ENCODE measurements at places on chromosomes 1 and 21.

DNA sequence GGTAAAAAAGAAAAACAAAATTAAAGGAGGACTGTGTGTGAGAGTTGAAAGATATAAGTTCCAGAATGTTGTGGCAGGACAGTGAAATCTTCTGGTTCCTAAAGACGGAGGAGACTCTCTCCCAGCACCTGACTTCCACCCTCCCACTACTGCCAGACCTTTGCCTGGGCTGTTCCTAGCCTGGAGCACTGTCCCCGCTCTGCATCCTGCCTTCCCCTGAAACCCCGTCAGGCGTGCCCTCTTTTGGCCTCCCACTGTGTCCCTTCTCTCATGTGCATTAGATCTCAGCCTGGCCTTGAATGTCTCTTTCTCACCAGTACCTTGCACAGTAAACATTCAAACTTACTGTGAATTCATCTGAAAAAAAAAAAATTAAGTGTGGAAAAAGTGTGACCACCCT lies 74.1 kb downstream of the VPS26C start:
- DNase-seq, result no peak

DNA sequence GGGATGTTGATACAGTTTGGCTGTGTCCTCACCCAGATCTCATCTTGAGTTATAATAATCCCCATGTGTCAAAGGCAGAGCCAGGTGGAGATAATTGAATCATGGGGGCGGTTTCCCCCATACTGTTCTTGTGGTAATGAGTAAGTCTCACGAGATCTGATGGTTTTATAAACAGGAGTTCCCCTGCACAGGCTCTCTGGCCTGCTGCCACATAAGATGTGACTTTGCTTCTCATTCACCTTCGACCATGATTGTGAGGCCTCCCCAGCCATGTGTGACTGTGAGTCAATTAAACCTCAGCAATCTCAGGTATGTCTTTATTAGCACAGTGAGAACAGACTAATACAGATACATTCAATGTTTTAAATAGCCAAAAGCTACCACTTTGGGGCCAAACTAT lies 41.1 kb downstream of the SLC35F3 start:
- DNase-seq, result no peak

- DNase-seq, result no peak
Observed at GRCh38 chr1:8026976-8027747, 1.1 kb upstream of the ERRFI1 start.

GRCh38 chr1:184388319-184388889 lies 1.6 kb downstream of the C1orf21 start:
- DNase-seq, result no peak

DNA sequence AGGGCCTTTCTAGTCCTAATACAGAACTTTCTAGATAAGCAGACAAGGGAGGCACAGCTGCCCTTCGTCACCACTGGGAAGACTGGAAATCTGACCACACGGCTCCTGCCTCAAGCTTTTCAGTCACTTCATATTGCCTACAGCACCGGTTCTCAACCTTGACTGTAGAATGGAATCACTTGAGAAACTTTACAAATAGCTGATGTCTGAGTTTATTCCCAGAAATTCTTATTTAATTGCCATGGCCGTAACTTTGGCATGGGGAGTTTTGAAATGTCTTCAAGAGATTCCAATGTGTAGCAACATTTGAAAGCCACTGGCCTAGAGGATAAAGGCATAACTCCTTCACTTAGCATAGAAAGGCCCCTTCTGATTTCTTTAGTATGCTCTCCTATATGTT lies 42.4 kb upstream of the STMN1 start:
- no peak for DNase-seq

GRCh38 chr1:27522432-27523336 lies 32.7 kb upstream of the WASF2 start:
- DNase-seq, result peak; percentile 90

DNA sequence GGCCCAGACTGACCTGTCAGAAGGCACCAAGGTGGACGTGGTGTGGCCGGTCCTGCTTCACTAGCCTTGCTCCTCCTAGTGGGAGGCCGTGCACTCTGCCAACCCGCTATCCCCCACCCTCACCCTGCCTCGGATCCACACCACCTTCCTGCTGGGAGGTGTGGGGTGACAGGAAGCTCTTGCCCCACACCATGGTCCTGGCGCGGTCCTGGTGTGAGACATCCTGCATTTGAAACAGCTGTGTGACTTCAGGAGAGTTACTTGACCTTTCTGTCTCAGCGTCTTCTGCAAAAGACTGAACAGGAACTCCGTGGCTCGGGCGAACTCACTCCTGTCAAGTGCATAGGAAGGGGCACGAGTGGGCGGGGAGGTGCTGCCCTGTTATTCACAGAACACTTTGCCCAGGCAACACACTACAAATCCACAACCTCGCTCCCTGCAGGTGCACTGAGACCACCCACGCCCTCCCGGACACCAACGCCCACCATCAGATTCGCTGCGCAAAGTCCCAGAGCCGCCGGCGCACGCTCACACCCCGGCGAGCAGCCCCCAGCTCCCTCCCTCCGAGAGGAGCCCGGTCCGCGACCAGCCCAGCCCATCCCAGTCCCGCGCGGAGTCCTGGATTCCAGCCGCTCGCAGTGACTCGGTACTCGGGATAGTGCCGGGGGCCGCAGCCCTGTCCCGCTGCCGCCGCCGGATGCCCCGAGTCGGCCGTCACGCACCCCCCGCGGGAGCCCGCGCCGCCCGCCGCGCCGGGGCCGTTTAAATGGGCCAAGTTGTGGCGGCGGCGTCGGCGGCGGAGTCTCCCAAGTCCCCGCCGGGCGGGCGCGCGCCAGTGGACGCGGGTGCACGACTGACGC lies at the start of gene SAMD11:
Gene SAMD11, plus strand, starts transcription at position 793 of the 860 bp plus-strand sequence. CDS start 509 bp downstream, outside the sequence.
- DNase-seq, result peak; percentile 76

DNA sequence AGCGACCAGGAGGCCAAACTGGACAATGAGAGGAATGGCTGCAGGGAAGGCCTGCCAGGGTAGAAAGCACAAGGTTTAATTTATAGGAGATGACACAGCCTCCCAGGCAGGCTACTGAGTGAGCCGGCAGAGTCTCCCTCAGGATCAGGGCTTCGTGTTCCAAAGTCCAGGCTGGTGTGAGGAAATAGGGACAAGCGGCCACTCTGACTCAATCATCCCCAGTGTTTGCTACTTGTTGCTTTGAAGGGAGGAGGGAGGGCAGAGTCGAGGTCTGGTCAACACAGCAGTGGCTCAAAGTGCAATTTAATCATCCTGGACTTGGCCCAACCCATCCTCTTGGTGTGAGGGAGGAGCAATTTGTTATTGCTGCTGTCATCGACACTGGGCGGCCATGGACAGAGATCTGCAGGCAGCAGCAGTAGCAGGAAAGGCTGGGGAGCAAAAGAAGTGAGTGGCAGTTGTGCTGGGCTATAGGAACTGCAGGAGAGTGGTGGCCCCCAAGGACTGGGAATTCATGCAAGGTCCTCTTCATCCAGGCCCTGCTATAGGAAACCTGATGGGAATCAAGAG lies 27.5 kb downstream of the TBX15 start:
- DNase-seq, result no peak

GRCh38 chr21:42724226-42724920 lies 71.0 kb downstream of the PDE9A start:
- DNase-seq, result no peak

GRCh38 chr1:240575981-240576662 lies 35.8 kb downstream of the GREM2 start:
- DNase-seq, result no peak

DNA sequence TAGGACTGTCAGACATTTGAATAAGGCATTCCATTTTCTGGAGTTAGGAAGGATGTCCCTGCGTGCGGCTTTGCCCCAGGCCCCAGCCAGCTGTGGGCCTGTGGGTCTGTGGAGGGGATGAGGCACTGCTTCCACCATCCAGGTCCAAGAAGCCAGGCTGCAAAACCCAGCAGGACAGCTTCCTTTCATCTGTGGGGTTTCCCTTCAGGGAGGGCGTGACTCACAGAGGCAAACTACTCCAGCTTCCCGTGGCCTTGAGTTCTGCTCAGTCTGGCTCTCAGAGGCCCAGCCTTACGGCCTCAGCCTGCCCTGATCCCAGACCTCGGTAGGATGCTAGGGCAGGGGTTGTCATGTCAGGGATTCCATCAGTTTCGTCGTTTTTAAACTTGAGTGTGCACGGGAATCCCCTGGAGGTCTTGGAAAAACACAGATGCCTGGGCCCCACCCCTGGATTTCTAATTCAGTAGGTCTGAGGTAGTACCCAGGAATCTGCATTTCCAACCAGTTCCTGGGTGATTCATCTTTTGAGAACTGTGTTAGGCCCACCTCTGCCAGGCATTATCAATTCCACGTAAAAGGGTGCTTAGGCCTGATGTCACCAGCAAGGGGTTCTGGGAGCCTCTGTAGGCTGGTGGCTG lies 32.3 kb upstream of the TENT5C start:
- no peak for DNase-seq

DNA sequence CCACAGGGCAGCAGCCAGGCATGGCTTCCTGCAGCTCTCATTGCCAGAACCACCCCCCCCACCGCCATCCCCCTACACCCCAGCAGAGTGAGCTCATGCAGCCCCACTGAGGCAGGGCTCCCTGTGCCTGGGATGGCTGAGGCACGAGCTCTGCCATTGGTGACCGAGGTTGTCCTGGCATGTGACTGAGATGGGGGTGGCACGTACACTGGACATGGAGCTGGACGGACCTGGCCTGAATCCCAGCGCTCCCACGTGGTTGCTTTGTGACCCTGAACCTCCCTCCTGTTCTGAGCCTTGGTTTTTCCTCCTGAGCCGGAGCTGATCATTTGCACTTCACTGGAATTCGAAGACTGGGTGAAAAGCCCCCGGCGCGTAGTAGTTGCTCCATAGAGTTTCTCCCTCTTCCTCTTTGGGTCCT lies 28.3 kb downstream of the ALPL start:
- no peak for DNase-seq

DNA sequence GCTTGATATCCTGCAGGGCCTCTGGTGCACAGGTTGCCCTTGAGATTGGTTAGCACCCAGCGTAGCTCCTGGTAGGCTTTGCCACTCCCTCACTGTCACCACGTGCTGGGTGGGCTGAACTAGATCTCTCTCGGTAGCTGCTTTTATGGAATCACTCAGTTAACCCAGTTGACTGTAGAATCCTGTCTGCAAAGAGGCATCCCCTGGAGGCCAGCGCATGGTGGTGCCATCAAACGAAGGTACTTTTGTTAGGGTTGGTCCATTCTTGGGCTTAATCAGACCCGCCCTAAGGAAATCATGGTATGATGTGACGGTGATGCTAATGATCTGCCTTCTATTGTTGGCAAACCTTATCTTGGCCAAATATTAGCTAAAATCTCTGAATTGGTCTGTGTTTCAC lies 153.4 kb downstream of the GALNT2 start:
- no peak for DNase-seq

GRCh38 chr21:46153247-46154154 lies 1.9 kb downstream of the FTCD start:
- DNase-seq, result peak; percentile 17

DNA sequence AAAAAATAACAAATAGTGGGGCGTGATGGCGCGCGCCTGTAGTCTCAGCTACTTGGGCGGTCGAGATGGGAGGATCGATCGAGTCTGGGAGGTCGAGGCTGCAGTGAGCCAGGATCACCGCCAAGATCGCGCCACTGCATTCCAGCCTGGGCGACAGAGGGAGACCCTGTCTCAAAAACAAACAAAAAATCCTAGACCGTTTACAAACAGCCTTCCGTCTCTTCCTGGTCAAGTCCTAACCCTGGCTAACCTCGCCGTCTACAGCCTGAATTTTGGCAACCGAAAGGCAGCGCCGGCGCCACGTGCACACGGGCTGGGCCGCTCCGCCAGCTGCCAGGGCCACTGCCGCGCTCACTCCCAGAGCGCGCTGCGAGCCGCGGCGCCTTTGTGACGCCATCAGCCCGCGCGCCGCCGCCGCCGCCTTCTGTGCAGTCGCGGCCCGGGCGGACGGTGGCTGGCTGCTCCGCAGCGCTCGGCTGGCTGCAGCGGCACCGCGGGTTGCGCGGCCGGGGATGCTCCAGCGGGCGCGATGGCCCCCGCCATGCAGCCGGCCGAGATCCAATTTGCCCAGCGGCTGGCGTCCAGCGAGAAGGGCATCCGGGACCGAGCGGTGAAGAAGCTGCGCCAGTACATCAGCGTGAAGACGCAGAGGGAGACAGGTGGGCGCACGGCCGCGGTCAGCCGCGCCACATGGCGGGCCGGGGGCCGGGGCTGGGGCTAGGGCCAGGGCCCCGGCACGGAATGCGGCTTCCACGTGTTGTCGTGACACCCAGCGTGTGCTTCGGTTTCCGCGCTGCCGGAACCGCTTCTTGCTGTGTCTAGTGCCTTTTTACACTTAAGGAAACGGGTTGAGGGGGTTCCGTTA lies at the start of the genes HSF2BP and RRP1B:
Gene HSF2BP, minus strand, starts transcription at position 353 of the 865 bp plus-strand sequence. CDS start 1,392 bp downstream, outside the sequence.
Gene RRP1B, plus strand, starts transcription at position 425 of the 865 bp plus-strand sequence. Its CDS starts 105 bp downstream, at position 530.
- peak; percentile 81 for DNase-seq

- DNase-seq, result no peak
Observed at GRCh38 chr1:85171721-85172120, 29.1 kb downstream of the SYDE2 start.
